Activated CD4-positive, alpha-beta T cell treated with anti-CD3 and anti-CD28 coated beads for 4 hours (primary cell): ENCODE measurements at places on chromosomes 5 and 9.

- DNase-seq: no peak
These were observed 7.0 kb upstream of the UGT3A2 start for GRCh38 chr5:36073595-36074216.

- DNase-seq: no peak
These were observed 281.9 kb downstream of the DRD1 start for GRCh38 chr5:175162036-175162435.

DNA sequence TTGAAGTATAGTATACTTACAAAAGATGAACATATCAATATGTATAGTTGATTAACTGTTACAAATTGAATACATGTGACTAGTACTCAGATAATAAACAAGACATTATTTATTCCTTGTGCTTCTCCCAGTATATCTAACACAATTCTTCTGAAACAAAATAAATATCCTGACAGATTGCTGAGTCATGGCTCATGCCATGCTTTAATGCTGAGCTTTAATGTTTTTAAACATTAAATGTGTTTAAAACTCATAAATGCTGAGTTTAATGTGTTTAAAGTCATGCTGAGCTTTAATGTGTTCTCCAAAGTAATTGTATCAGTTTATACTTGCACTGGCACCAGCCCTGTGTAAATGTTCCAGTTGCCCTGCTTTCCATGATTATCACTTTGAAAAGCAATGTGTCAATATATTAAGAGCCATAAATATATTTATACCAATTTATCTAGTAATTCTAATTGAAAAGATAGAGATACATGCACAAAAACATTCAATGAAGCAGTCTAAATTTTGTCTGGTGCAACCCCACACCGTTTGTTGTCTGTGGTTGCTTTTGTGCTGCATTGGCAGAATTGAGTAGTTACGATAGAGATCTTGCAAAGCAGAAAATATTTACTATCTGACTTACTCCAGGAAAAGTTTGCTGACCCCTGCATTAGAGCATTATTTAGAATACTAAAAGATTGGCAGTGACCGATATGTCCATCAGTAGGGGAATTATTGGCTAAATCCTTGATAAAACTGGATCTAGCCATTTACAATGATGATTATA, 15.7 kb downstream of the KIAA1958 start:
- DNase-seq: no peak

- no peak for DNase-seq
These were observed 12.3 kb downstream of the PRR7 start for GRCh38 chr5:177458912-177459350.

GRCh38 chr5:172852490-172853354, 18.7 kb downstream of the ERGIC1 start:
- no peak for DNase-seq

DNA sequence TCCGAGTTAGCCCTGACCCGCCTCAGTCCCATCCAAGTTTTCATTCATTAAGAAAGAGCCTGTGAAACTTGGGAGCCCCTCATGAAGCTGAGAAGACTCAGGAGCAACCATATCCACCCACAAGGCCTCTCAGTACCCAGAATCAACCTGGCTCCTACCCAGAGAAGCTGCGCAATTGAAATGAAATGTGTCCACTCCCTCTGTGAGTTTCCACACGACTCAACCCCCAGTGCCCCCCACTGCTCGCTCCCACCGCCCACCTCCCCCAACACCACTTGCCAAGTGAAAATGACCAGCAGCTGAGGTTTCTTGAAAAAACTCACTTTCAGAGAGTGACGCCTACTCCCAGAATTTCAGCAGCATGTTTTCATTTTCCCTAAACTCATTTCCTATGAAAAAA, 104.6 kb downstream of the CDK5RAP2 start:
- no peak for DNase-seq

DNA sequence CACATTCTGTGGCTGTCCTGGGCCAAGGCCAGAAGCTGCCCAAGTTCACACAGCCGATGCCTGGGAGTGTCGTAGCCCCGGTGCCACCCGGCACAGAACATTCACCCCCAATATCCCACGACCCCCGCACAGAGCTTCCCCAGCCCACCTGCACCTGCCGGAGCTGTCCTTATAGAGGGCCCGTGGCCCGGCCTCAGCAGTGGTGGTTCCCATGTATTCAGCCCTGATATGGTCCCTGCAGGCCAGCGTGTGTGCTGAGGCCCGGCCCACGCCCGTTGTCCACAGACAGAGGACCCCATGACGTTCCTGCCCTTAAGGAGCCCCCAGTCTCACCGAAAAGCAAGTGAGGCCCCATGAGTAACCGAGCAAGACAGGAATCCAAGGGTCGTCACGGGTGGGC, 5.3 kb upstream of the GFI1B start:
- DNase-seq: no peak
